COR-L47 (cell line): ENCODE measurements at places on chromosomes 5 and 9.

GRCh38 chr5:218457-219291 is 554 bp downstream of the SDHA start:
- DNase-seq: peak; percentile 15

GRCh38 chr9:101176384-101176783 is 147.9 kb downstream of the PLPPR1 start:
- DNase-seq: no peak

- no peak for DNase-seq
Observed at GRCh38 chr9:101440714-101441230, 5.2 kb upstream of the ALDOB start.

DNA sequence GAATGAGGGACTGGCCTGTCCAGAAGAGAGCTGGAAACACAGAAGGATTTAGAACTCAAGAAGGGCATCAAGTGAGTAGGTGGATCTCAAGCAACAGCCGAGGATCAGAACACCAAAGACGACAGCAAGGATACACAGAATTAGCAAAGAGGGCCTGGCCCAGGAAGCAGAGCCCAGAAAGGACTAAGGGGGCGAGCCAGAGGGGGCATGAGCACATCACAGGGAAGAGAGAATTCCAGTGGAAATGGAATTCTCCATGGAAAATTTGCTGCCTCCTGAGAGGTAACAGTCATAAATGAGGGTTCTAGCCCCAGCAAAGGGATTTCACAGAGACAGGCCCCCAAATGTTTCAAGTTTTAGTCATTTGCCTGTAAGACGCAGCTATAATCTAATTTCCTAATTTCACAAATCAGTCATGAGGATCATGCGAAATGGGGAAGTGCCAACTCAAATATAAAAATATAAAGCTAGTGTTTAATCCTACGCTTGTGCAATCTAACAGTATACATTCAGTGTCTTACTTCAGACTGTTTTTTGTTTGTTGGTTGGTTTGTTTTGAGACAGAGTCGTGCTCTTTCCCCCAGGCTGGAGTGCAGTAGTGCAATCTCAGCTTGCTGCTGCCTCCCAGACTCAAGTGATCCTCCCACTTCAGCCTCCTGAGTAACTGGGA is 46.7 kb downstream of the FNBP1 start:
- DNase-seq: no peak

DNA sequence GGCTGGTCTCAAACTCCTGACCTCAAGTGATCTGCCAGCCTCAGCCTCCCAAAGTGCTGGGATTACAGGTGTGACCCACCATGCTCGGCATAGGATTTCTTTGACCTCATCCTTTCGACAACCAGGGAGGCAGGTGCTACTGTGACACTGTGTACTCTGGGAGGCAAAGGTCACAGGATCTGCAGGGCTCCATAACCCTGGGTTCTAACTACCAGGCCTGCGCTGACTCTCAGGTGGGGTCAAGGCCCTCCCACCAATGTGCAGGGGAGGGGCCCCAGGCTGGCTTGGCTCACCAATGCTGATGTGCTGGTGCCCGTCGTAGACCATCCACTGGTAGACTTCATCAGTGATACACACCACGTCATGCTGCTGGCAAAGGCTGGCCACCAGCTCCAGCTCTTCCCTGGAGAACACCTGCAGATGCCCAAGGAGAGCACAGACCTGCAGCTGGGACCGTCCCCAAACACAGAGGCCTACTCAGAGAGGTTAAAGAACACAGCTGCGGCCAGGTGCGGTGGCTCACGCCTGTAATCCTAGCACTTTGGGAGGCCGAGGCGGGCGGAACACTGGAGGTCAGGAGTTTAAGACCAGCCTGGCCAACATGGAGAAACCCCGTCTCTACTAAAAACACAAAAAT is 7.0 kb upstream of the SPOUT1 start:
- DNase-seq: no peak

GRCh38 chr5:62720031-62720441 is 141.4 kb downstream of the LRRC70 start:
- peak; percentile 25 for DNase-seq

DNA sequence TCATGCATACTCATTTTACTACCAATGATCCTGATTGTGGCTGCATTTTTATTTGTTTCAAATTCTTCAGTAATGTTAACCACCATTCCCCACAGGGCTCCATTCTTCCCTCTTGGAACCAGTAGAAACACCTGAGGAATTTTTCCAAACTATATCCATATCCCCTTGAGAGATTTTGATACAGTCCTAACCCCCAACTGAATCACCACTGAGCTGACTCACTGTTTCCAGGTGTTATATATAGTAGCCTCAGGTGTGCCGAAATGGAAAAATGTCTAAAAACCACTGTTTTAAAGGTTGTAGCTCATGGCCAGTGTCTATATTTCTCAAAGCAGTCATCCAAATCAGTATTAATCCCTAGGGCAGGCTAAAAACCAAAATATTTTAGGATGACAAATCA is 85.2 kb downstream of the MRPS27 start:
- no peak for DNase-seq

DNA sequence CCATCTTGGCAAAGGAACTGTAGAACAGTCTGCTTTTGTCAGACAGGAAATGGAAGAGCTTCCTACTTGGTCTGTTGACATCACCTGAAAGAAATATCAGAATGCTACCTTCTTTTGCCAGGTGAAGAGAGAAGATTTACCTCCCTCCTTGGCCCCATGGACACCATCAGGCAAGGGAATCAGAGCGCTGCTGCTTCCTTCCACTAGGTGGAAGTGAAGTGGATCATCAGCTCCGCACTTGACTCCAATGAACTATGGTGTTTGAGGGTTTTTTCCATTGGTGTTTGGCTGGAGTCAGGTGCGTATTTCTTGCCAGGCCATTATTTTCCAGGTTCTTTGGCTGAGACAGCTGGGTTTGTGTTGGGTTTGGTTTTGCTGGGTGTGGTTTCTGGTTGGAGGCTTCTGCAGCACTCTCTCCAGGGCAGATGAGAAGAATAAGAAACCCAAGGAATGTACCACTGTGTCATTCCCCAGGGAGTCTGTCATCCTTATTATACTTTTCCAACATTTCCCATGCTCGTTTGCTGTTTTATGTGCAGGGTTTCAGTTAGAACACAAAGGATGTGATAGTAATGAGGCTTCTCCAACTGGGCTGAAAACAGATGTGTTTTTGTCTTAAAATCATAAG is 12.4 kb downstream of the SPATA31E1 start:
- DNase-seq: no peak
